Neuronal stem cell (in vitro differentiated cells): ENCODE measurements at places on chromosomes 7 and 10.

- no peak for DNase-seq
Observed at GRCh38 chr7:10662491-10662890, 311.2 kb upstream of the PHF14 start.

DNA sequence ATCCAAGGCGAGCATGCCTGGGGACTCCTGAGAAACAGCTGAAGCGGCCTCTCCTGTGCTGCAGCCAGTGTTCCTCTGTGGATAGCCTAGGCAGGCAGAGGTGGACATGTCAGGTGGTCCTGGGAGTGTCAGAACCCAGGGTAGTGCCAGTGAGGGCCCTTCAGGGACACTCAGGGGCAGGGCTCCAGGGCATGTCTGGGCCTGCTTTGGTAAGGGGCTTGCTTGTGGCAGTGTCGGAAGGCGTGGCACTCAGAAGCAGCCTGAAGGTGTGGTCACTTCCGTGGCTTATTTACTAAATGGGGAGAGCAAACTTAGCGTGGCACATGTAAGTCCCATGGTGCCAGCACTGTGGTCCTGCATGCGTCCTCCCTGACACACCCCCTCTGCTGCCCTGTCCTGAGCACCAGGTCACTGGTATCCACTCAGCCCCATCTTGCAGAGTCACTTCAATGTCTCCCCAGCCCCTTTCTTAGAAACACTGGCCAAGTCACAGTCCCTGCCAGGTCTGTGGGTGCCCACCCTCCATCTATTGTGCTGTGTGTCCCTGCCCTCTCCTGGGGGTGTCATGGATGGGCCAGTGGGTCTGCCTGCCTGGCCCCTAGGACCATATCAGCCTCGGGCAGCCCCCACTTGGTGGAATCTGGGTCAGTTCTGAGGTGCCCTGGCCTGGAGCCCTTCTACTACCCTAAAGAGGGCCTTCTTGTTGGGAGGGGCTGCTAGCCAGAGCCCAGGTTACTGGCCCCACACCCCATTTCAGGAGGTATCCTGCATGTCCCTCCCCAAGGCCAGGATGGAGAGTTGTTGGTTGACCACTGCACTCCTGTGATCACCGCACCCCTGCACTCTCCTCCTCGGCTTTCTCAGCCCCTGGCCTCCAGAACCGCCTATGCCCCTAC lies 6.4 kb downstream of the ZMIZ2 start:
- no peak for DNase-seq

GRCh38 chr7:24417526-24418120 lies 133.6 kb downstream of the NPY start:
- no peak for DNase-seq

DNA sequence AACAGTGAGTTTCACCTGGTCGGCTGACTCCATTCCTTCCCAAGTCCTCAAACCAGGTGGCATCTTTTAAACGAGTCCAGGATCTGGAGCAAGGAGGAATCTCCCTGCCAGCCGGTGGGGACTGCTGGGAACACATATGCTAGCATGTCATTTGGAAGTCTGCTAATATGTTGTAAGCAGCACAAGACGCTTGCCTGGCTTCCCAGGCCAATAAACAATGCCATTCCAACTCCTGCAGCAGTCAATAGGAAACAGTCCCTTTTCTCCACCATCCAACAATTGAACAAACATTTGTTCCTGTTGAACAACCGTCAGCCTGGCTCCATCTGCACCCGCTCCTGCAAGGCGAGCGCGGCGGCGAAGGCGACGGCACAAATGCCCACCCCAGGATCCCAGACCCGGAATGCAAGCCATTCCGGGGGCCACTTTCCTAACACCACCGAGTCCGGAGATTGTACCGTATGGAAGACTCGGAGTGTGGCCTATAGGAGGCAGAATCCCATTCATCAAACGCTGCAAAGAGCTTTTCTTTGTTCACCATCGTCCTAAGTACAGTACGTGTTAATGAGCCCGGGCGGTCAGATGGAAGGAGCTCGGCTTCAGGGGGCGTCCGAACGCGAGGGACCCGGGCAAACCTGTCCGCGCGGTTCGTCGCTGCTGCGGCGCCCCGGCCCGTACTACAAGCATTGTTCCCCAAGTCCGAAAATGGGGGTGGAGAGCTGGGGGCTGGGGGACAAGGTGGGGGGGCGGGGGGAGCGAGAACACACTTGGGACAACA lies 1.6 kb downstream of the FAM53B start:
- DNase-seq: no peak

DNA sequence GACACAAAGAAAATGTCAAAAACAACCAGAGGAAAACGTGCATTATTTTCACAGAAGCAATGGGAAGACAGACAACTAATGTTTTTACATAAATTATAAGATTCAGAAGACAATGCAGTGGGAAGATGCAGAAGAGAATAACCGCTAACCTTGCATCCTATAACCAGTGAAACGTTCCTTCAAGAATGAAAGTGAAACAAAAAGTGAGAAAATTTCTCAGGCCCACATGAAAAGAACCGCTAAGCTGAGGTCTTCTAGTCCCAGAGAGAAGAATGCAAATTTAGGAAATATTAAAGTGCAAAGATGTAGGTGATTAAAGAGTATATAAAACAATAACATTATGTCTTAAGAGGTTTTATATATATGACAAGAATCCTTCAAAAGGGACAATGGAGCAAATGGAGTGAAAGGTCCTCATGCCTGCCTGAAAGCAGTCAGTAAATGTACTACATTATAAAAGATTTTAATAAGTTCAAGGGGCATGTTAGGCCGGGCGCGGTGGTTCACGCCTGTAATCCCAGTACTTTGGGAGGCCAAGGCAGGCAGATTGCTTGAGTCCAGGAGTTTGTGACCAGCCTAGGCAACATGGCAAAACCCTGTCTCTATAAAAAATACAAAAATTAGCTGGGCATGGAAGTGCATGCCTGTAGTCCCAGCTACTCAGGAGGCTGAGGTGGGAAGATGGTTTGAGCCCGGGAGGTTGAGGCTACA lies 43.1 kb upstream of the DDC start:
- DNase-seq: no peak

GRCh38 chr10:75857269-75857846 lies 425.9 kb downstream of the LRMDA start:
- no peak for DNase-seq

- no peak for DNase-seq
Observed at GRCh38 chr7:27917119-27917518, 177.2 kb downstream of the TAX1BP1 start.
